ENCODE measurements at places on chromosomes 13 and 19. TPM values are rescaled to one million over a fixed set of nuclear protein-coding genes. Genes with fewer than 3 reads are reported as not detected.

The IRGQ gene
- 12.4 TPM for polyA plus RNA-seq

The CACNG7 gene
- polyA plus RNA-seq: 0.10 TPM

The SLC27A5 gene
- polyA plus RNA-seq: 3.6 TPM

The ZNF829 gene
- 3.8 TPM for polyA plus RNA-seq

The ZNF577 gene
- polyA plus RNA-seq: 21.9 TPM

The ICAM5 gene
- 0.18 TPM for polyA plus RNA-seq

The ZNF540 gene
- polyA plus RNA-seq: 1.9 TPM

The LRRC63 gene
- 0.11 TPM for polyA plus RNA-seq

The IZUMO4 gene
- polyA plus RNA-seq: 1.1 TPM

The CNFN gene
- polyA plus RNA-seq: not detected

The GPC6 gene
- 8.2 TPM for polyA plus RNA-seq

The KLK14 gene
- 0.34 TPM for polyA plus RNA-seq

The PRR36 gene
- 0.27 TPM for polyA plus RNA-seq

The KRTDAP gene
- polyA plus RNA-seq: not detected

The ENOX1 gene
- polyA plus RNA-seq: 8.2 TPM

The HOMER3 gene
- 66.7 TPM for polyA plus RNA-seq

The ZGLP1 gene
- 3.4 TPM for polyA plus RNA-seq

- DNase-seq: no peak
These were observed 3.3 kb downstream of the GPX4 start for GRCh38 chr19:1106841-1107660.

DNA sequence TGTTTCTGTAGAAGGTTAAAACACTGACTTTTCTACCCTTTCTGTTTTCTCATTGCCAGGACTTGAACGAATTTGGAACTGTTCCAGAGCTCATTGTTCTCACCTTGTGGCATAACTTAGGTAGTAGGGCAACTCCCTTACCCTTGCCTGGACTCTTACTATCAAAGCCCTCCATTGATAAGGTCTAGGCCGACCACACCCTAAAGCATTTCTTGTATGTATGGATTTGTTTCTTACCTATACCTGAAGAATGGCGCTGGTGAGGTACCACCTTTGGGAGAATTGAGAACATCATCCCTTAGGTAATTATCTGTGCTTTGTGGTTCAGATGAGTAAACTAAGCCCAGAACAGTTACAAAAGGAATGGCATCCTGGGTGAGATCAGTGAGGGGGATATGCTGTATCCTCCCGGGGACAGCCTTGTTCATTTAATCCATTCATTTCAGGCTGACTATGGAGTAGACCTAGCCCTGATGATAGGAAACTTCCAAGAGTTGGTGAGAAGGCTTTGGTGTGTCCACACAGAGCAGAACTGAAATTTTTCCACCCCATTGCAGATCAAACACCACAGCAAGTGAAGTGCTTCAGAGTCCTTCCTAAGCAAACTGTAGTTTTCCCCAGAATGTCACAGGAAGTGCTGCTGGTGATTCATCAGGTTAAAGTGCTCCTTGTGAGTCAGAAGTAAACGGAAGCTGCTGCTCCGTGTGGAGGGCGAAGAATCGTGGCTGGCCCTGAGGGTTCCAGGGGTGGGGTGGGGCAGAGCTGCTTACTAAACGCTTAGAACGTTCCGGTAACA lies 113.0 kb downstream of the TEX26 start:
- DNase-seq: no peak

DNA sequence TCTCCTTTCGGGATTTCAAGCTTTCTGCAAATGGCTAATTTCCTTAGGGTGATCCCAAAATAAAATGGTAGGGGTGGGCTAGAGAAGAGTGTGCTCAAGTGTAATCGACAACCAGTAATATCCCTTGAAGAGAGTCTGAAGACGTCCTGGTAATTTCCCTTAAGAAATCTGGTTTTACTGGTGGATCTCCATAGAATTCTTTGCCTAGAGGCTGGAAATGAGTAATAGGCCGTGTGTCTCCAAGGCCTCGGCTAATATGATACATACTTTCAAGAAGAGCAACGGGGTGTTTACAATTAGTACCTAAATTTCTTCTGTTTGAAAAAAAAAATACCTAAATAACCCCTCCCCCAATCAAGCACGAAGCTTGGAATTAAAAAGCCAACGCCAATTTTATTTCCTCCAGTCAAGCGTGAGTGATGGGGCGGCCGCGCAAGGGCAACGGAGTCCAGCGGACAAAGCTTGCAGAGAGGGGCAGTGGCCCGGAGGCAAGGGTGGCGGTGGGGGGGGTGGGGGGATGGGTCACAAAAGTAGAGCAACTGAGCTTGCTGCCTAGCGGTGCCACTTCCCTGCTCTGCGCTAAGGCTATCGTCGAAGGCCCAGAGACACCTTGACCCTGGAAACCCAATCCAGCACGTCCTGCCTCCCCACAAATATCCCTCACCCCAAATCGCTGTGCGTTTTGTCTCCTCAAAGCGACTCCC lies 7.8 kb downstream of the SOX21 start:
- DNase-seq: no peak

GRCh38 chr13:113147206-113147605 lies 11.2 kb upstream of the PROZ start:
- DNase-seq: no peak

- DNase-seq: no peak
These were observed 19.4 kb upstream of the KLF5 start for GRCh38 chr13:73039201-73040108.

GRCh38 chr13:60347174-60347573 lies 49.8 kb upstream of the TDRD3 start:
- no peak for DNase-seq

DNA sequence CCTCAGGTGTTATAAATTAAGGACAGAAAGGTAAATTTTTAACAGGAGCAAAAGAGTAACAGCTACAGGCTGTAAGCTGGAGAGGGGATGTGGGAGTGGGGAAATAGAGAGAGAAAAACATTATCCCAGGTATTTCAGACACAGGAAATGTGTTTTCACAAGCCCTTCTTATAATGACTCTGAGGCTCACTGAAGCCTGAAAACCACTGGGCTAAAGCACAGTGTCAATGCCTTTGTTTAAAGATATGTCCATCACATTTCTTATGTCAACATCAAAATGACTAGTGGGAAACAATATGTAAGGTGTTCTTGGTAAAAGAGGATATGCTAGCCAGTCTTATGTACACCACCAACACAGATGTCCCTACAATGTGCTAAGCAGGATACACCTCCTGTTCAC lies 365.9 kb downstream of the FGF14 start:
- DNase-seq: no peak

- peak; percentile 52 for DNase-seq
These were observed 17.9 kb upstream of the ZNF175 start for GRCh38 chr19:51552996-51553725.

- DNase-seq: no peak
These were observed 9.6 kb downstream of the ZNF426 start for GRCh38 chr19:9528757-9529336.

DNA sequence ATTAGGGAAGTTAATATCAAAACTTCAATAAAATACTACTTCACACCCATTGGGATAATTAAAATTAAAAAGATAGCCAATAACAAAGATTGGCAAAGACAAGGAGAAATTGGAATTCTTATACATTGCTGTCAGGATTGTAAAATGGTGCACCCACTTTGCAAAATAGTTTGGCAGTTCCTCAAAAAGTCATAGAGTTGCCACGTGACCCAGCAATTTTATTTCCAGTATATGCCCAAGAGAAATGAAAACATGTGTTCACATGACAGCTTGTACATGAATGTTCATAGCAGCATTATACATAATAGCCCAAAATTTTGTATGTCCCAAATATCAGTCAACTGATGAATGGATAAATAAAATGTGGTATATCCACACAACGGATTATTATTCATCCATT lies 3.3 kb downstream of the MBD3L1 start:
- no peak for DNase-seq

- DNase-seq: no peak
These were observed 69.8 kb downstream of the SIAH3 start for GRCh38 chr13:45781553-45782326.

DNA sequence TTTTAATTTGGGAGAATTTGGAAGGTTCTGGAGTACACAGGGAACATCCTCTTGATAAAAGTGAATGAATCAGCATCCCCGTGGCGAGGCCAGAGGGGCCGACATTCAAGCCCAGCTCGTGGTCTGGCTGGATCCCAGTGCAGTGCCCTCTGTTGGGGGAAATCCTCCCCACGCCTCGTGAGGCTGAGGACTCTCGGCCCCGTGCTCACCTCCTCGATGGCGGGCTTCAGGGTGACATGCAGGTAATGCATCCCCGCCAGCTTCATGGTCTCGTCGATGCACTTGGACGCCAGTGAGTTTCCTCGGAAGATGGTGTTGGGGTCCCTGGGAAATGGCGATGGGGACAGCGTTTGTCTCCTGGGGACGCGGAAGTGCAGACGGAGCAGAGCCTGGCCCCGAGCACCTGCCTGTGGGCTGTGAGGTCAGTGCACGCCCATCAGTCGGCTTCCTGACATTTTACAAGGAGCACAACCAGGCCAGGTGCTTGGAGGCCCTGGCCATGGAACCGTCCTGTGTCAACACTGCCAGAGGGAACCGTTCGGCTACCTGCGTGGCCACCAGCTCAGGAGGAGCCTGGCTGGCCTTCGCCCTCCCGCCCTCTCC lies 43.3 kb upstream of the C13orf46 start:
- no peak for DNase-seq

GRCh38 chr13:27339299-27339698 lies 68.7 kb downstream of the RASL11A start:
- DNase-seq: no peak

DNA sequence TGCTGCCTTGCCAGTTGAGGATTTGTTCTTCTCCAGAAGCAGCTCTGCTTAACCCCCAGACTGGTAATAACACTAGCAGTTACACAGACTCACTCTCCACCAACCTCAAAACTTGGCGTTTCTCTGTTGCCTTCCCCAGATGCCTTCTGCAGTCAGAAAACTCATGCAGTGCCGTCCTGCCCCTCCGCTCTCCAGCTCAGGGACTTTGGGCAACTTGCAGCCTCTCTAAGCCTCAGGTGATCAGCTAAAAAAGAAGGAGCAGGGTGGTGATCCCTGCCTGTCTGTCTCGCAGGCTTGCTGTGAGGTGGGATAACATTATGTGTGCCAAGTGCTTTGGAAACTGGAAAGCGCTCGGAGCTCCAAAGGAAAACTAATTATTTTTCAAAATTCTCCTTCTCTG lies 391.6 kb downstream of the HS6ST3 start:
- no peak for DNase-seq

DNA sequence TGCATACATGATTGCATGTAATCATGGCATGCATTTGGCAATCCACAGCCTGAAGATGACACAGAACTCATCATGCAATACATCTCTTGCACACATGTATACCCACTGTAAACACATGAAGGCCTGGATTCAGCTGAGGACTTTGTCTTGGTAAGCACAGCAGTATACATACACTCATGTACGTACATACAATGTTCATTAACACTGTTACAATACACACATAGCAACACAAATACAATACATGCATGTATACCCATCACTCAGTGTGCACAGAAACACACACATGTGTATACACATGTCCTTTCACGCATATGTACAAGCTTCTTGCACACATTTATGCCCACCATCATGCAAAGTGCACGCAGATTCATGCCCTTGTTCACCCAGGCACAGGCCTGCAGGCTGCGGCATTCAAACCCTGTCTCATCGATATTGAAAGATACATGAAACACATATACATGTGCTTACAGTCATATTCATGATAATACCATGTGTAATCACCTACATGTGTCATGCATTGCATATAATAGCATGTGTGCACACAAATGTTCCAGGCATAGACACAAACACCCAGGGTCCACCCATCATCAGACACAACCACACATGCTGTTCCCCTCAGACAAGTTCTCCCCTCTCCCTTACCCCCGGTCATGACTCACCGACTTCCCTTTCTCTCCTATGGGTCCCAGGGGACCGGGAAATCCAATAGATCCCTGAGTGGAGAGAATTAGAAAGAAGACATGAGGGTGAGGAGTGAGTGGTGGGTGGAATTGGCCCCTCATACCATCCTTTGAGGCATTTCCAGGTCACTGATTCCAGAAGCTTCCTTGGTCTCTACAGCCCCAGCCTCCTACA lies 28.7 kb downstream of the COL5A3 start:
- DNase-seq: no peak

GRCh38 chr13:102012299-102013293 lies 389.3 kb downstream of the FGF14 start:
- no peak for DNase-seq

DNA sequence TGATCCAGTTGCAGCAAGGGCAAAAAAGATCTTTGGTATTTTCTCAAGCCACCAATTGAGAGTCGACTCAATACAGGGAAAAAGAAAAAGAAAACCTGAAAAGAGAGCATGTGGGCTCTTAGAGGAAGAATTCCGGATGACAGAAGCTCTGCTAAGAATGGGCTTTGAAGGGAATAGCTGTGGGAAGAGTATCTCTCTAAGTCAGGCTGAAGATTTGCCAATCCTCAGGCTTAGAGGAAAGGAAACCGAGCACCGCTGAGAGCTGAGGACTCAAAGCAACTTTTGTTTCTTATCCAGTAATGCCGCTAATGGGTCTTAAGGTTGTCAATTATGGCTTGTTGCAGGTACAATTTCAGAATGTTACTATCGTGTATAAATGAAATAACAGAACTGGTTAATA lies 166.4 kb downstream of the EFNB2 start:
- DNase-seq: no peak

- no peak for DNase-seq
These were observed 35.3 kb downstream of the SOX1 start for GRCh38 chr13:112102243-112102642.

- no peak for DNase-seq
These were observed 30.0 kb downstream of the VAV1 start for GRCh38 chr19:6802336-6803035.

DNA sequence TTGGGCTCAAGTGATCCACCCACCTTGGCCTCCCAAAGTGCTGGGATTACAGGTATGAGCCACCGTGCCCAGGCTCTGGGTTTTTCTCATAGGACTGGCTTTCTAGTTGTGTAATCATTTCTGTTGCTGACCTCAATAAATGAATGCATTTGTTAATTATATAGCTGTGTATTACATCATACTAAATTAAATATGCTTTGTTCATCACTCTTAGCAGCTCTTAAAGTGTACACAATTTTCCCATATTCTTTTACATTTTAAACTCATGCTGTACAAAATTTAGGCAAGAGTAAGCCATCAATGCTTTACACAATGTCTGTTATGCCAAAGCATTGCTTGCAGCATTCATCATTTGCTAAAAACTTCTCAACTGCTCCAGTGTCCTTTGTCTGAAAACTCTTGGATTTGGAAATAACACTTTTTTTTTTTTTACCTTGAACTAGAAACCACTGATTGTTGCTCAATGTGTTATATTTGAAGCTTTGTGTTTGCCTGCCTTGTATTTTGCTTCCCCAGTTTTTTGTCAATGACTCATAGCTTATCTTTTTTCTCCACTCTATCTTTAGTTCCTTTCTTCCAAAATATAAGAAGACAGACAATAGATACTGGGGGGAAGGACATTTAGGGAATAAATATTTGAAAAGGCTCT lies 31.4 kb downstream of the CCDC122 start:
- no peak for DNase-seq

GRCh38 chr19:38358071-38358470 lies 16.3 kb upstream of the PSMD8 start:
- no peak for DNase-seq

- no peak for DNase-seq
These were observed 2.6 kb downstream of the GRIK5 start for GRCh38 chr19:42067315-42067888.

All from forelimb muscle (tissue), 1 donor.